ENCODE measurements at places on chromosomes 11 and 22.

GRCh38 chr22:22823131-22823810 lies 64.3 kb upstream of the IGLL5 start:
- no peak for DNase-seq

- DNase-seq = peak; percentile 39
These were observed 32.2 kb upstream of the SHANK2 start for GRCh38 chr11:71284525-71285092.

DNA sequence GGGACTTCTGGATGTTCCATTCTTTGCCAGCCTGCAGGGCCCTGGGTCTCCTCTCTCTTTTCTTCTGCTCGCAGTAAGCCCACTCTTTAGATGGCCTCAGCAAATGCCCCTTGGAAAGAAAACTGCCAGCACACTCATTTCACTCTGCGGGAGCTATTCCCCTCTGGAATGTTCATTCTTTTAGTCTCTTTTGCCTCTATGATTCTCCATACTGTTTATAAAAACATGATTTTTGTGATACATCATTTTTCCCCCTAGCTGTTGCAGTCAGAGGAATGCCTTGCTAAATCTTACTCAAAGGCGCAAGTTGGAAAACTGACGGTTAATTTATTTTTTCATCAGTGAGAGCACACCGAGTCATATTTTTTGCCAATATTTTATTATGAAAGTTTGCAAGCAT lies 184.9 kb downstream of the SNX19 start:
- no peak for DNase-seq

- no peak for DNase-seq
These were observed 15.9 kb downstream of the CYP2D6 start for GRCh38 chr22:42114721-42115120.

DNA sequence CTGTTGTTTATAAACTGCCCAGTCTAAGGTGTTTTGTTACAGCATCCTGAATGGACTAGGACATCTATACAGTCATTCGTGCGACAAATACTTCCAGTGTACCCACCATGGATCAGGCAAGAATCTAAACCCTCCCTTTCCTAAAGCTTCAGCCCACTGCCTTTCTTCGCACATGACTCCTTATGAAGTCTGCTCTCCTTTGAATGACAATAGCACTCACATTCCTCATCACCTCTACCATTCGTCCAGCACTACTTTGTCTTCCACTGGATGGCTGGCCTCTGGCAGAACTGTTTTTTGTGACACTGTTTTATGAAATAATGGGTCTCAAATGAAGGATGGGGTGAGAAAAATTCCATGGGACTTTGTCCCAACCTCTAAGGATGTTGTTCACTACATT lies 89.8 kb upstream of the LIN7C start:
- no peak for DNase-seq
